ENCODE measurements at places on chromosomes 13 and 19. TPM values are rescaled to one million over a fixed set of nuclear protein-coding genes. Genes with fewer than 3 reads are reported as not detected.

NLRP7 gene
- 14.5 TPM for polyA plus RNA-seq

ZNF221 gene
- 2.2 TPM for polyA plus RNA-seq

C19orf38 gene
- 19.3 TPM for polyA plus RNA-seq

DACT3 gene
- 19.8 TPM for polyA plus RNA-seq

TYROBP gene
- 77.5 TPM for polyA plus RNA-seq

NPAS1 gene
- polyA plus RNA-seq, result 1.1 TPM

KLK5 gene
- 25.4 TPM for polyA plus RNA-seq

C19orf67 gene
- polyA plus RNA-seq, result 12.6 TPM

PDE4C gene
- polyA plus RNA-seq, result 5.7 TPM

HIPK4 gene
- 32.8 TPM for polyA plus RNA-seq

TEX101 gene
- polyA plus RNA-seq, result 231 TPM

CHST8 gene
- polyA plus RNA-seq, result 0.75 TPM

THAP8 gene
- polyA plus RNA-seq, result 25.8 TPM

CEACAM7 gene
- not detected for polyA plus RNA-seq

ELSPBP1 gene
- 1.2 TPM for polyA plus RNA-seq

LAIR1 gene
- 13.4 TPM for polyA plus RNA-seq

RNF113B gene
- 117 TPM for polyA plus RNA-seq

SLC25A41 gene
- 7.6 TPM for polyA plus RNA-seq

FUT3 gene
- 3.5 TPM for polyA plus RNA-seq

GPC6 gene
- 6.9 TPM for polyA plus RNA-seq

ZNF776 gene
- 11.8 TPM for polyA plus RNA-seq

FFAR2 gene
- 0.20 TPM for polyA plus RNA-seq

ZNF709 gene
- 14.6 TPM for polyA plus RNA-seq

CBLC gene
- polyA plus RNA-seq, result 1.9 TPM

CRX gene
- polyA plus RNA-seq, result not detected

CEACAM4 gene
- polyA plus RNA-seq, result 0.47 TPM

SERTM1 gene
- 2.5 TPM for polyA plus RNA-seq

CGB2 gene
- polyA plus RNA-seq, result 2.5 TPM

KLK11 gene
- polyA plus RNA-seq, result 41.1 TPM

REEP6 gene
- 386 TPM for polyA plus RNA-seq

CD37 gene
- 23.2 TPM for polyA plus RNA-seq

IQCN gene
- polyA plus RNA-seq, result 88.1 TPM

UBL5 gene
- polyA plus RNA-seq, result 491 TPM

NOTCH3 gene
- polyA plus RNA-seq, result 16.1 TPM

TPP2 gene
- 171 TPM for polyA plus RNA-seq

WDR87 gene
- 22.0 TPM for polyA plus RNA-seq

MAP3K10 gene
- polyA plus RNA-seq, result 23.1 TPM

FFAR1 gene
- 0.26 TPM for polyA plus RNA-seq

BRCA2 gene
- 4.9 TPM for polyA plus RNA-seq

CGB3 gene
- not detected for polyA plus RNA-seq

MEDAG gene
- 23.1 TPM for polyA plus RNA-seq

C5AR2 gene
- polyA plus RNA-seq, result 2.8 TPM

GPR108 gene
- polyA plus RNA-seq, result 105 TPM

ZIC5 gene
- polyA plus RNA-seq, result 6.9 TPM

ZNF99 gene
- 0.46 TPM for polyA plus RNA-seq
